ENCODE measurements at places on chromosomes 11 and 22.
A peak's percentile ranks its signal among the peaks of the same experiment; 100 is the strongest.

DNA sequence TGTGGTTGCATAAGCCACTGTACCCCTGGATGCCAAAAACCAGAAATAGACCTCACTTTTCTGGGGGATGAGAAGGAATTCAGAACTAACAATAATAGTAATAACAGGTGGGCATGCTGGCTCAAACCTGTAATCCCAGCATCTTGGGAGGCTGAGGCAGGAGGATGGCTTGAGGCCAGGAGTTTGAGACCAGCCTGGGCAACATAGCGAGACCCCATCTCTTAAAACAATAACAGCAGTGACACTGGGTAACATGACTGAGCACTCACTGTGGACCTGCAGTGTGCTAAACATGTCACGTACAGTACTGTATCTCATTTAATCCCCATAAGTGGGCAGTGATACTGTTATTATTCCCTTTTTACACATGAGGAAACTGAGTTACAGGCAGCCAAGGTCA, 10.0 kb downstream of the FLRT1 start:
- DNase-seq, result no peak

- DNase-seq, result no peak
Observed at GRCh38 chr11:106625566-106625965, 392.7 kb downstream of the GUCY1A2 start.

GRCh38 chr11:8250434-8250833, 13.2 kb downstream of the LMO1 start:
- DNase-seq, result no peak

DNA sequence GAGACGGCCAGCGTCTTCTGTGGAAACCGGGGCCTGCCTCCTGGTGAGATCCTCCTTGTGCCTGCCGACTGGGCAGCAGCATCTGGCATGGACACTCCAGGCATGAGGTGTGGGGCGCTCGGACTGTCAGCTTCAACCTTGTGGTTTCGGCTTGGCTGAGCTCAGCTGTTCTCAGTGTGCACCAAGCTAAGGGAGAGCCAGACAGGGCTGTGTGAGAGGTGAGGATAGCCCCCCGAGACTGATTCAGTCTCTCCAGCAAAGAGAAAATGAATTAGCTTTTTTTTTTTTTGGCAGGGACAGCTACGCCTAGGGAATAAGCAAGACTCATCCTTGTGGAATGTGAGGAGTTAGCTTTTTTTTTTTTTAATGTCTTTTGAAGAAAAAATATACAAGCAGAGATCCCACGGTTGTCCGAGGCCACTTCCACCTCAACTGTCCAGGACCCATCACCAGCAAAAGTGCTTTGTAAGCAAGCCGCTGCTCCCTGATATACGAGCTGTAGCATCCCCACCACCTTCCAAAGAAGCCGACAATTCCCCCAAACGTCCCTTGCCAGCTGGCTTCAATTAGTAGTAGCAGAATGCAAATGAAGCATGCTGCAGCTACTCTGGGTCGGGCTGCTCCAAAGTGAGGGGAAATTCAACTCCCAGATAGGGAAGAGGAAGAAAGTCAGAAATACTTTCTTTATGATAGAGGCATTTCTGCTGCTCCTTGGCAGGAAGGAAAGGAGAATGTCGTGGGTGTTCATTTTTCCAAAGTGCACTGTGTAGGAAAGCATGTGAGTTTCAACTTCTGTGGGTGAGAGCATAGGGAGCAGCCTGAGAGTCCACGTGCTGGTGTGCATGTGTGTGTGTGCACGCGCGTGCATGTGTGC, 9.7 kb upstream of the THY1 start:
- DNase-seq, result peak; percentile 72

DNA sequence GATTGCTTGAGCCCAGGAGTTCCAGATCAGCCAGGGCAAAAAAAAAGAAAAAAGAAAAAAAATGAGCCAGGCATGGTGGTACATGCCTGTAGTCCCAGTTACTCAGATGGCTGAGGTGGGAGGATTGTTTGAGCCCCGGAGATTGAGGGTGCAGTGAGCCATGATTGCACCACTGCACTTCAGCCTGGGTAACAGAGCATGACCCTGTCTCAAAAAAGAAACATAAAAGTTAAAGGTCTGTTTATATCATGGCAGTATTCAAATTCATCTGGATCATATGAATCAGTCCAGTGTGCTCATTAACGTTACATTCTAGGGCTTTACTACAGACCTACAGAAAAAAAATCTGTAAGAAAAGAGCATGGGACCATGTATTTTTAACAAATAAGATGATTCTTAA, 13.9 kb downstream of the HSD17B12 start:
- no peak for DNase-seq

All from hindlimb muscle (tissue), 1 donor.